Left kidney (tissue), 8 donors: ENCODE measurements at places on chromosomes 4 and X.

GRCh38 chr4:110130576-110131358 is 67.6 kb downstream of the ELOVL6 start:
- no peak for DNase-seq

DNA sequence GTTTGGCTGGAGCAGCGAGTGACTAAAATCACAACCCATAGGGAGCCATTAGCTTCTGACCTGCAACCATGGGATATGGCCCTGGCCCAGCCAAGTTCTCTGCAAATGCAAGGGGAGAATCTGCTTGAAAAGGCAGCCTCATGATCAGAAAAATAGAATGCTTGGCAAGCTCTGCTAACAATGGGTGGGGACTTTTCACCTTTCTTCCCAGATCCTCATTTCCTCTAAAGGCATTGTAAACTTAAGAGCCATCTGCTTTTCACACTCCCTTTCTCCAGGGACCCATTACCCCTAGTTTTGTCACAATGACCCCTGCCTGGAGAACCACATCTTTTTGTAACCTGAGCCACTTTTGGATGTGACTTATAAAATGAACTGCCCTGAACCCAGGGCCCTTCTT is 104.3 kb downstream of the PARM1 start:
- DNase-seq, result no peak

GRCh38 chr4:156475322-156475721 is 496.3 kb downstream of the PDGFC start:
- peak; percentile 32 for DNase-seq

DNA sequence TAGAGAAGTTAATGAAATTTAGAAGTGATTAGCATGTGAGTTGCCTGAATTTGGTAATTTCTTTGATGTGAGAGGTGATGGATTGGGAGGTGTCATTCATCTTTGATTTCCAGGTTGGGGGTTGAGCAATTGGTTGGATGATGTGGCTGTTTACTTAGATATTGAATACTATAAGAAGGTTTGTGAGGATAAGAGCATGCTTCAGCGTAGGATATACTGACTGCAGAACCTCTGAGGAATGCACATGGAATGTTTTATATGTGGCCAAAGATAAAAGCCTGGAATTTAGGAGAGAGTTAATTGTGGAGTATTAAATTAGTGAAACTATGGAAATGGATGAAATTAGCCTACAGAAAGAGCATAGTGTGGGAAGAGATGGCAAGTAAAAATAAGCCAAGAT is 165.4 kb upstream of the MAD2L1 start:
- DNase-seq, result no peak
